ENCODE measurements at places on chromosomes 6 and 20. TPM values are rescaled to one million over a fixed set of nuclear protein-coding genes. Genes with fewer than 3 reads are reported as not detected.

DNA sequence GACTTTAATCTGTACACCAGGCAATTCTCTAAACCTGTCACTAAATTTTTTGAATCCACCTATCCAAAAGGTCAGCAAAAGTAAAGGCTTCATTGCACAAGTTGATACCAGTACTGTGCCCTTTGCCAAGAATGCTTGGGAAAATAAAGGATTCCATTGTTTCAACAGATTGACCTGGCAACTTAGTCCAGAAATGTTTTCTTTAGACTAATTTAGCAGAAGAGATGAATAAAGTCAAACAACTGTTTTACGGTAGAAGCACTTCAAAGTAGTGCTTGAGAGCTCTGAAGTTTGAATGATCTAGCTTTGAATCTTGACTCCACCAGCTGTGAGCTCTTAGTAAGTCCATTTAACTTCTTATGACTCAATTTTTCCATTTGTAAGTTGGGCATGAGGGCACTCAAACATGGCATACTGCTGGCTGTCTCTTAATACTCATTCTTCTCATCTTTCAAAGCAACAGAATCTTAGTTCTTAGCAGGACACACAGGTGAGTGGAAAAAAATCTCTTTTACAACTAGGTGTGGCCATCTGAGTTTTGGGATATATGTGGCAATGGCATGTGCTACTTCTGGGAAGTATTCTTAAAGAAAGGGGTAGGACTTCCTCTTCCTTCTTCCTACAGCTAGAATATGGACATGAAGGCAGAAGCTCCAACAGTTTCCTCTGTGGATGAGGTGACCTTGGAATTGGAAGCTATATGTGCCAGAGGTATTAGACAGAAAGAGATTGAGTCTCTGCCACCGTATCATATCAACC is 55.9 kb upstream of the LOC128125822 start:
- no peak overlapping the region for H3K27ac ChIP-seq
- H3K4me1 ChIP-seq = no peaks in the 10 kb centered on the region
- DNase-seq = no peak
- no peaks in the 10 kb centered on the region for H3K36me3 ChIP-seq

GRCh38 chr6:167031082-167031709 is 32.0 kb downstream of the CEP43 start:
- no peaks in the 10 kb centered on the region for H3K36me3 ChIP-seq
- H3K27me3 ChIP-seq = no peaks in the 10 kb centered on the region
- no peak overlapping the region for H3K4me3 ChIP-seq
- no peak for DNase-seq
- H3K4me1 ChIP-seq = no peaks in the 10 kb centered on the region
- H3K27ac ChIP-seq = no peak overlapping the region

DNA sequence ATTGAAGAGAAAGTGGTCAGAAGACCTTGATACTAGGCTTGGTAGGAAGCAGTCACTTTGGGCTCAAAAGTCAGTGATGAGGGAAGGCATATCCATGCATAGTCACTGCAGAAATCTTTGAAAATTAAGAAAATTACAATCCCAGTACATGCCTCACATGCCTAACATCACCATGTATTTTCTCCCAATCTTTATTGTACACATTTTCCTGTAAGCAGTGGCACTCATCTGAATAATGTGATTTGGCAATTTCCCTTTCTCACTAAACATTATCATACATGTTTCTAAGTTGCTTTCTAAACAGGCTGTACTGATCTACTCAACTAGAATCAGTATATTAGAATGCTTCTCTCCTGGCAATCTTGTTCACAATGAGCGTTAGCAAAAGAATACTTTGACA is 280.7 kb upstream of the SUPT3H start:
- H3K27ac ChIP-seq = no peak overlapping the region
- no peaks in the 10 kb centered on the region for H3K36me3 ChIP-seq
- H3K4me3 ChIP-seq = no peak overlapping the region
- H3K27me3 ChIP-seq = peaks cover 6% of the 10 kb centered on the region
- no peaks in the 10 kb centered on the region for H3K4me1 ChIP-seq
- DNase-seq = no peak

- no peak for DNase-seq
- no peaks in the 10 kb centered on the region for H3K27me3 ChIP-seq
- H3K27ac ChIP-seq = no peak overlapping the region
- H3K4me3 ChIP-seq = no peak overlapping the region
- H3K36me3 ChIP-seq = no peaks in the 10 kb centered on the region
Observed at GRCh38 chr6:133392641-133393040, 151.5 kb downstream of the EYA4 start.

DNA sequence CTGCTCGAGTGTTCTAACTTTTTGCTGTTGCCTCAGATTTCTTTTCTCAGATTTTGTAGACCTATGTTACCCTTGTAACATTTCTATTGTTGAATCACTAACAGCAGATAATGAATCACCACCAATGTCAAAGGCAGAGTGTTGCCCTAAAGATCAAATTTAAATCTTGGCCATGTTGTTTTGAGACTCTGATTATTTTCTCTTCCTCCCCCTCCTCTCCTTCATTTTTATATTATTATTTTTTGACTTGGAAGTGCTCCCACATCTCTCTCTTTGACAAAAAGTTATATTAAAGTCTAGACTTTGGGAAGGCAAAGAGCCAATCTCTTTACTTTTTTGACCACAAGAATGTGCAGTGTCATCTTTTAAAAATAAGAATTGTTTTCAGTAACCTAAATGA is 422.7 kb downstream of the NKAIN2 start:
- no peaks in the 10 kb centered on the region for H3K4me1 ChIP-seq
- no peak for DNase-seq
- no peak overlapping the region for H3K27ac ChIP-seq
- H3K27me3 ChIP-seq = no peaks in the 10 kb centered on the region

DNA sequence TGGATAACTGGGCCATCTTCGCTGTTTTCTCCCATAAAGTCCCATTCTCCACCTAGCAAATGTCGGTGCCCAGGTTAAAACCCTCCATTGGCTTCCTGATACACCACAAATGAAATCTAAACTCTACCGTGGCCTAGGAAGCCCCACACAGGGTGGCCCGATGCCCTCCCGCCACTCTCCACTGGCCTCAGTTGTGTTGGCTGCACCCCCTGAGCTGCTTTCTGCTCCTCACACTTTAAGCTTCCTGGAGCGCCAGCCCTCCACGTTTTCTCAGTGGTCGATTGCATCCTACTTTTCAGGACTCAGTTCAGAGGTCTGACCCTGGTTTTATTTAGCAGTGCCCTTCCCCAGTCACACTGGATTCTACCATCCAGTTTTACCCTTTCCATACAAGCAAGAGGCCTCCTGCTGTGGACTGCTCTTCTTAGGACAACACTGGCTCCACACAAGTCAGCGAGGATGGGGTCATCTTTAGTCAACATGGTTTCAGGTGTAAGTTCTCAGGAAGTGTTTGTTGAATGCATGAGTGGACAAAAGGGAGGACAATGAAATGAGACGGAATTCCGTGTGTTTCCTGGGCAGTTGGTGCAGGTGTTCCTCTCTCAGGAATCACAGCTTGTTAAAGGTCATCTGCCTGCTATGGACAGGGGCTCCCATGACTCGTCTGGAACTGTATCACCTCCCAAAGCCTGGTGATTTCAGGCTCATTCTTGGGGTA is 124.1 kb downstream of the SULF2 start:
- H3K36me3 ChIP-seq = peaks cover 83% of the 10 kb centered on the region
- H3K27me3 ChIP-seq = no peaks in the 10 kb centered on the region
- H3K4me3 ChIP-seq = no peak overlapping the region
- H3K27ac ChIP-seq = no peak overlapping the region
- no peaks in the 10 kb centered on the region for H3K4me1 ChIP-seq
- no peak for DNase-seq

- DNase-seq = no peak
- H3K27ac ChIP-seq = no peak overlapping the region
- no peaks in the 10 kb centered on the region for H3K27me3 ChIP-seq
- no peak overlapping the region for H3K4me3 ChIP-seq
- no peaks in the 10 kb centered on the region for H3K36me3 ChIP-seq
- no peaks in the 10 kb centered on the region for H3K4me1 ChIP-seq
Observed at GRCh38 chr6:63819831-63820230, 184.2 kb downstream of the PHF3 start.

GRCh38 chr6:166760288-166760687 is 133.2 kb upstream of the RPS6KA2 start:
- no peaks in the 10 kb centered on the region for H3K27me3 ChIP-seq
- no peaks in the 10 kb centered on the region for H3K4me1 ChIP-seq
- no peak overlapping the region for H3K27ac ChIP-seq
- no peak overlapping the region for H3K4me3 ChIP-seq
- DNase-seq = no peak
- H3K36me3 ChIP-seq = no peaks in the 10 kb centered on the region

GRCh38 chr6:114537977-114538376 is 195.2 kb upstream of the HS3ST5 start:
- no peak overlapping the region for H3K4me3 ChIP-seq
- no peak for DNase-seq
- no peaks in the 10 kb centered on the region for H3K27me3 ChIP-seq
- H3K27ac ChIP-seq = no peak overlapping the region
- no peaks in the 10 kb centered on the region for H3K4me1 ChIP-seq

GRCh38 chr20:50193836-50194421 is 3.3 kb downstream of the CEBPB start:
- H3K4me3 ChIP-seq = peak overlapping the region; percentile 84
- no peaks in the 10 kb centered on the region for H3K36me3 ChIP-seq
- H3K4me1 ChIP-seq = no peaks in the 10 kb centered on the region
- peak; percentile 82 for DNase-seq

DNA sequence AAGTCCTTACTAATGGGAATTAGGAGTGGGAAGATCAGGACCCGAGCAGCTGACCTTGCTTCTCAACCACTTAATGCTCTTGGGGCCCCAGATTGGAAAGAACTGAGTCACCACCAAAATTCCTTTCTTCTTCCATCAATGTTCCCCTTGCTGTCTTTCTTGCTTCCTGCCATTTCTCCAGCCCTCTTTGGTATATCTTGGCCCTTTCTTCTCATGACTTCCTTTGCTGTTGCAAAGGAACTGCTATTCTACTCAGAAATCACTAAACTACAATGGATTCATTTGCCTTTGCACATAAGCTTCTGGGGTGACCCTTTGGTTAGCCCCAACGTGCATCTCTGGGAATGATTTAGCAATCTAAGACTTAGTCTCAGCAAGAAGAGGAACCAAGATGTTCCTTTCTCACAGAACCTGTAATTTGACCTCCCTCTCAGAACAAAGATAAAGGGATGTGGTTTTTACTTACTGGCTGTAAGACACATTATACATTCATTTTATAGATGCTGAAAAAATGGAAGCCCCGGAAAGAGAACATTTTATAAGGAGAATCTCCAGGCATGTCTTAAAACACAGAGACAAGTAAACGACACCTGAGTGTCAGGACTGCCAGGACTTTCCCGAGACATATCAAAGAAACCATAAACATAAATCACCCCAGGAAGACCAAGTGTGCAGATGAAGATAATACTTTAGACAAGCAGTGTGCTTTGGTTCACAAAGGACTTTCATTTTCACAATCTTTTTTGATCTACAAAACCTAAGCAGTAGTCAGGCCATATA is 99.0 kb upstream of the TNFAIP3 start:
- H3K4me1 ChIP-seq = no peaks in the 10 kb centered on the region
- DNase-seq = no peak
- no peaks in the 10 kb centered on the region for H3K36me3 ChIP-seq
- H3K27ac ChIP-seq = no peak overlapping the region
- H3K4me3 ChIP-seq = no peak overlapping the region
- H3K27me3 ChIP-seq = no peaks in the 10 kb centered on the region

- no peak for DNase-seq
- no peak overlapping the region for H3K4me3 ChIP-seq
- H3K36me3 ChIP-seq = no peaks in the 10 kb centered on the region
- no peaks in the 10 kb centered on the region for H3K4me1 ChIP-seq
- no peaks in the 10 kb centered on the region for H3K27me3 ChIP-seq
- no peak overlapping the region for H3K27ac ChIP-seq
Observed at GRCh38 chr6:105458551-105458950, 55.7 kb upstream of the PREP start.

DNA sequence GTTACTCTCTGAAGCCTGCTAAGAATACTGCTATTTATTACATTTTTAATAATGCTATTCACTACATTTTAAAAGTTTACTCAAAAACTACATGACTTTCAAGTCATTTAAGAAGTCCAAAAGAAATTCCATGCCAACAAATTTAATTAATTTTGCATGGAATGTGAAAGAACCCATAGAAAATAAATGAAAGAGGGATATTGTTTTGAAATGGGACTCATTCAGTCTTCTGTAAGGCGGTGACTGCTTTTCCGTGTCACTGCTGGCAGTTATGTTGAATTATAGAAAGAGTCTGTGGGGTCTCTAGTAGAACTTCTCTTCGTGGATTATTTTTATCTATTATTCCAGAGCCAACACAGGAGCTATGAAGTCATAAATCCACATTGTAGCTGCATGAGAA is 211.2 kb downstream of the LAMA2 start:
- H3K27ac ChIP-seq = no peak overlapping the region
- no peaks in the 10 kb centered on the region for H3K36me3 ChIP-seq
- no peak for DNase-seq
- H3K4me3 ChIP-seq = no peak overlapping the region
- no peaks in the 10 kb centered on the region for H3K27me3 ChIP-seq

GRCh38 chr6:31423550-31423949 is 20.2 kb downstream of the MICA start:
- no peak overlapping the region for H3K27ac ChIP-seq
- H3K4me3 ChIP-seq = no peak overlapping the region
- no peaks in the 10 kb centered on the region for H3K4me1 ChIP-seq
- H3K27me3 ChIP-seq = no peaks in the 10 kb centered on the region

DNA sequence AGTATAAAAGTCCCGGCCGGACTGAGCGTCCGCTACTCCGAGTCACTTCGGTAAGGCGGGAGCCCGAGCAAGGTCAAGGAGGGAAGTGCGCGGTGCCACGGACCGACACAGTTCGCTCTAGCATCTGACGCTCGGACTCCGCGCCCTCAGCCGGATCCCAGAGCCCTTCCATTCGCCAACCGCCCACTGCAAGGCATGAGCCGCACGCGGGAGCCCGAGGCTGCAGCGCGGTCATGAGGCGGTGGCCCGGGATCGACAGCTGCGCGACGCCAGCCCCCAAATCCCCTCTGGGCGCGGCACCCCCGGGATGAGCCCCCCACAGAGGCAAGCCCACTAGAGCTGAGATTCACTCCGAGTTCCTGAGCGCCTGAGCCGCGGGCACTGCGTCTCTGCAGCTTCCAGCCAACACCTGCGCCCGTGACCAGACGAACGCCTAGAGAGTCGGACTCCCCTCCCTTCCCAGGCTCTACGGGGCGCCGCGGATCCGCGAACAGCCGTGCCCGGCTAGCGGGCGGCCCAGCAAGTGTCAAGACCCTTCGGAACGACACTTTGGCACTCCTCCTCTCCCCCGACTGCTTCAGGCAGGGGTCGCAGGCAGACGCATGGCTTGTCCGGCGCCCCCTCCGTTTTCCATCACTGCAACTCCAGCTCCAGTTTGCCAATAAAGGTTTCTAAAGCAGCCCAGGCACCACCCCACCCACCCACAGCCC is 725 bp upstream of the ISM1 start:
- no peaks in the 10 kb centered on the region for H3K36me3 ChIP-seq
- peaks cover 40% of the 10 kb centered on the region for H3K27me3 ChIP-seq
- no peak overlapping the region for H3K27ac ChIP-seq

BPIFB4 gene
- not detected for polyA plus RNA-seq

RNF182 gene
- not detected for polyA plus RNA-seq

TBPL1 gene
- 22.8 TPM for polyA plus RNA-seq

HEY2 gene
- polyA plus RNA-seq = 1.2 TPM

Data from sigmoid colon (tissue), 7 donors.